ENCODE measurements at places on chromosomes 2 and 18. TPM values are rescaled to one million over a fixed set of nuclear protein-coding genes. Genes with fewer than 3 reads are reported as not detected.

- DNase-seq: no peak
Observed at GRCh38 chr18:25289001-25289631, 62.9 kb downstream of the ZNF521 start.

- no peak for DNase-seq
Observed at GRCh38 chr18:63477968-63478367, 1.2 kb downstream of the SERPINB5 start.

DNA sequence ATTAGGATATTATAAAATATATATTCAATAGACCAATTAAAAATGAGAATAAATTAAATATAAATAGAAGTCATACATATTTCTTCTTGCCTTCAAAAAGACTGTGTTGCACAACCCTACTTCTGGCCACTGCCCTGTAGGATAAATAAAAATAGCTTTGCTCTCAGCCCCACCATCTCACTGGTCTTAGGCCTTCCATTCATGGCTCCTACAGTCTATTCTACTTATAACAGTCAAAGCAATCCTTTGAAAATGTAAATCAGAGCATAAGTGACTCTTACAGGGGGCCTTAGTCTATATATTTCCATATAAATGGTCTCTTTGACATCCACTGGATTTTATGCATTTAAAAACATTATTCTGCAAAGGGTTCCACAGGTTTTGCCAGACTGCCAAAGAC, 72.9 kb downstream of the KLF7 start:
- DNase-seq: no peak

The CRYGC gene
- total RNA-seq: not detected

The RGPD8 gene
- total RNA-seq: 5.3 TPM

The PIEZO2 gene
- total RNA-seq: 2.2 TPM
